ENCODE measurements at places on chromosomes 6 and 20.

GRCh38 chr6:66930559-66931290, 1223.7 kb upstream of the EYS start:
- DNase-seq = no peak

DNA sequence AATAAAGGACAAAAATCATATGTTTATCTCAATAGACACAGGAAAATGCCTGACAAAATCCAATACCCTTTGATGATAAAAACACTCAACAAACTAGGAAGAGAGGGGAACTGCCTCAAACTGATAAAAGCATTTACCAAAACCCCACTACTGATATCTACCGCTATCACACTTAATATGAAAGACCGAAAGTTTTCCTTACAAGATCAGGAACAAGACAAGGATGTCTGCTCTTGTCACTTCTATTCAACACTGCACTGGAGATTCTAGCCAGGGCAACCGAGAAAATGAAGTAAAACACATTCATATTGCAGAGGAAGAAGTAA, 25.1 kb downstream of the GZF1 start:
- no peak for DNase-seq

GRCh38 chr6:144710207-144710606, 425.1 kb downstream of the UTRN start:
- no peak for DNase-seq

- DNase-seq = no peak
Observed at GRCh38 chr6:137349856-137350830, 131.0 kb upstream of the IFNGR1 start.

DNA sequence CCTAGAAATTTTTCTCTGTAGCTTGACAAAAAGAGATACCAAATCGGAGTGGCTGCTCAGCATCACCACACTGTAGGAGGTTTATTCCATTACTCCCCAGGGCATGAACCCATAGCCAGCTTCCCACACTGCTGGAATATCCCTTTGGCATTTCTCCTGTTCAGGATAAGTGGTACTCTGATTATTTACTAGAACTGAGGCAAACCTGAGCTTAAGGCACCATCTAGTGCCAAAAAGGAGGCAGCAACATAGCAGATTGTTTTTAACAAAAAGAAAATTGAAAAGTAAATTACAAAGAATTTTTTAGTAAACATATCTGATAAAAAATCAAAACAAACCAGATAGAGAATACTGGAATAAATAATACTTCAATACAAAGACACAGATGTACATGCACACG, 181.7 kb downstream of the WDR27 start:
- no peak for DNase-seq
